NCI-H1930 (cell line): ENCODE measurements at places on chromosomes 5 and 9.

DNA sequence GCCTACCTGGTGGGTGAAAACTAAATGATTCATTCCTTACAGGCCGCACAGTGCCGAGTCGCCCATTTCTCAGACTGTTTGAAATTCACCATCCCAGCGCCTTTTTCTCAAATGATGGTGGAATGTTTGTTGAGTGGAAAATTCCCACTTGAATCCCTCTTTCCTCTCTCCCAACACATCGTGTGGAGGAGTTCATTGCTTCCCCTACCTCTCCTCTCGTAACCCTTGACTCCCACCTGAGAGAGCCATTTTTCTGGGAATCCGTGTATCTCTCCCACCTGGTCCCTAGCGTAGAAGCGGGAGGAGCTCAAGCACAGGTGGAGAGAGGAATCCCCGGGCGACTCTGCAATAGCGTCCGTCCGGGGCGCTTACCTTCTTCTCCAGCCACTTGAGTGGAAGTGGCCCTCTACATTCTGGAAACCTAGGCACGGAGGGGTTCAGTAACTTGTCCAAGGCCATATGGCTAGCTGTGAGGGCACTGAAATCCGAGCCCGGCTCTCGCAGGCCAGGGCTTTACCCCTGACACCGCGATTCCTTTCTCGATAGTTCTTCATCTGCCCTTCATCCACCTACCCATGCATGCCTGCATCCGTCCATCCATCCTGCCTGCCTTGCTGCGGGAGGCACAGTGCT, 683 bp downstream of the OSMR start:
- no peak for DNase-seq

- no peak for DNase-seq
These were observed 128.2 kb upstream of the NFIB start for GRCh38 chr9:14441976-14442651.

DNA sequence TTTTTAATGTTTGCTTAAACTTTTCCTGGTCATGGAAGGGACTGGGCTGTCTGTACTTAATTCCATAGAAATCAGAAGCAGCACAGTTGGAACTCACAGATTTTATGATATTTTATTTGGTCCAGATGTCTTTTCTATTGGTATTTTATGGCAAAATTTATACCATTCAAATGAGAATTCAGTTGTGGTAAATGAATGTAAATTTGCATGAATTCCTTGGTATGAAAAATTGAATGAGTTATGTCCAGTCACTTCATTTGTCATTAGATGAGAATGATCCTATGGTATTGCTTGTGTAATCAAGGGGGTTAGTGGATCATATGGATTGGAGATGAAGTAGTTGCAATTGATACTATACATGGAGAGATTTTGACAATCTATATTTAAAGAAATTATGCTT, 188.0 kb downstream of the KDM4C start:
- no peak for DNase-seq

GRCh38 chr5:132370181-132370970, 866 bp downstream of the SLC22A5 start:
- no peak for DNase-seq

- DNase-seq, result no peak
These were observed 14.0 kb downstream of the UBAP2 start for GRCh38 chr9:34034698-34035065.

GRCh38 chr5:95644351-95645042, 2.1 kb upstream of the RFESD start:
- no peak for DNase-seq

- no peak for DNase-seq
These were observed 12.5 kb upstream of the MAMDC2 start for GRCh38 chr9:70031141-70031545.

- no peak for DNase-seq
These were observed 468.5 kb downstream of the CDH9 start for GRCh38 chr5:26569929-26570258.

- DNase-seq, result no peak
These were observed 393.8 kb upstream of the SLC30A5 start for GRCh38 chr5:68699966-68700365.

DNA sequence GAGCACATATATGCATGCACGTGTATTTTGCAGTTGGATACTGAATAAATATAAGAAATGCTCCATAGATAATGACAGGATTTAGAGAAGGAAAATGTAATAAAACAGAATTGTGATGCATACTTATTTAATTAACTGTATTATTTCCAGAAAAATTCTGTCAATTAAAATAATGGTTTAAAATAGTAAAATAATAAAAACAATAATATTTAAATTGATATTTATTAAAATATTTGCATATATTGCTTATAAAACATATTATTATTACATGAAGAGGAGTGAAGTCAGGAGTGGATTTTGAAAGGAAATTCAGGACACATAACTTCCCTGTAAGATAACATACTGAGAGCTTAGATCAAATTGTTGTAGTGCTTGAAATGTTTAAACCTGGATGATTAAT, 21.4 kb upstream of the EDIL3 start:
- no peak for DNase-seq

DNA sequence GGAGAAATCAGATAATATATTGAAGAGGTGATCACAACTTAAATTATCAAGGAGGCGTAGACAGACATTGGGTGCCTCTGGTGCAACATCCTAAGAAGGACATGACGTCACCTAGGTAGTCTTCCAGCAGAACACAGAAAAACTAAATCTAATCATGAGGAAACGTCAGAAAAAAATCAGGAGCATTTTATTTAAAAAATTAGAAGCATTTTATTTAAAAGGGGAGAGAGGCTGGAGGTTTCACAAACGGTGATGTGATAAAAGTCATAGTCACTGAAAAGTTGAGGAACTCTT, 254.6 kb downstream of the TMEM167A start:
- no peak for DNase-seq

DNA sequence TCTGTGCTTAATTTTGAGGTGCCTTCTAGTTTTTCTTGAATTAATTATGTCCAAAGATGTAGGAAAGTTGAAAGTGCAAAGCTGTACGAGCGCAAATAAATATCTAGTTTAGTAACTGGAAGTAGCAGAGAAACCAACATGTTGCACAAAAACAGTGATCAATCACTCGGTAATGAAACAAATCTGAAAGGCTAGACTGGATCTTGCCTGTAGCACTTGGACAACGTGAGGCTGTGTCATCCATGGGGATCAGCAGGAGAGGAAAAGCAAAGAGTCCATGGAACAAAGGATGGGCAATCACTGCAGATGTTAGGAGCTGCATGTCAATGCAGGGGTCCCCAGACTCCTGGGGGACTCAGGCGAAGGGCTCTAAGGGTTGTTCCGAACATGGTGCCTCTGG, 424.2 kb downstream of the IRX1 start:
- no peak for DNase-seq

- no peak for DNase-seq
These were observed 166.8 kb downstream of the MUSK start for GRCh38 chr9:110835404-110835803.

- DNase-seq, result no peak
These were observed 3.3 kb upstream of the MAN1B1 start for GRCh38 chr9:137083394-137084004.

- no peak for DNase-seq
These were observed 13.2 kb downstream of the DNAJC25 start for GRCh38 chr9:111644195-111644772.

- DNase-seq, result no peak
These were observed 497.1 kb downstream of the NFIB start for GRCh38 chr9:13816837-13817236.

GRCh38 chr5:958701-959571, 49.7 kb upstream of the NKD2 start:
- no peak for DNase-seq

DNA sequence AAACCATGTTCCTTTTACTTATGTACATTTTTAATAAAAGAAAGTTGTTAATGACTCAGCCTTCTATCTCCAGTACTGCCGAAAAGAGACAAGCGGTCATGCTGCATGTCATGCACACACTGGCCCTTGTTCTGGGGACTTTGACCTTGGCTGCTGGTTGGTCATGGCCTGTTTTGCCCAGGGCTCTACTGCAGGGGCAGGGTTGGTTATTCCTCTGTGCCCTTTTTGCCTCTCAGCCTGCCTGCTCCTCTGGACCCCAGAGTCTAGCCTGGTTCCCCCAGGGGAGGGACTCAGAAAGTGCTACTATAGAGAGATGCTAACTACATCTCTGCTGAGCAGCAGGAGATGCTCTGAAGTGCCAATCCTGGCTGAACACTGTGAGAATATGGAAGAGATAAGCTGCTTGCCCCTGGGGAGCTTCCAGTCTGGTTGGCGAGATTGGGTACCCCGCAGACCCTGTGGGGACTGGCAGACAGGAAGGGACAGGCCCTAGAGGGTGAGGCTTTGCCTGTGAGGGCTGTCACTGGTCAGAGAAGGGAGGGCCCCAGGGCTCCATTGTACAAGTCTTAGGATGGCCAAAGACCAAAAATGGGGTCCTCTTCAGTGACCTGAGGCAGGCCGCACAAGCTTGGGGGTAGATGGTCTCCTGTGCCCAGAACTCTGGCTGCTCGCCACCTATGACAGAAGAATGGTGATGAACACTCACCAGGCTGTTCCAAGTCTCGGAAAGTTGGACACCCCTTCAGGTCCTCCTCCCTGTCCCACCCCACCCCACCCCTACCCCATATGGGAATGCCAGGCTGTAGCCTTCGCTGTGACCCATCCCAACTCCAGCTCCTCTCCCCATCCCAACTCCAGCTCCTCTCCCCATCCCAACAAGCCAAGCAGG, 14.3 kb downstream of the IRF1 start:
- DNase-seq, result no peak

DNA sequence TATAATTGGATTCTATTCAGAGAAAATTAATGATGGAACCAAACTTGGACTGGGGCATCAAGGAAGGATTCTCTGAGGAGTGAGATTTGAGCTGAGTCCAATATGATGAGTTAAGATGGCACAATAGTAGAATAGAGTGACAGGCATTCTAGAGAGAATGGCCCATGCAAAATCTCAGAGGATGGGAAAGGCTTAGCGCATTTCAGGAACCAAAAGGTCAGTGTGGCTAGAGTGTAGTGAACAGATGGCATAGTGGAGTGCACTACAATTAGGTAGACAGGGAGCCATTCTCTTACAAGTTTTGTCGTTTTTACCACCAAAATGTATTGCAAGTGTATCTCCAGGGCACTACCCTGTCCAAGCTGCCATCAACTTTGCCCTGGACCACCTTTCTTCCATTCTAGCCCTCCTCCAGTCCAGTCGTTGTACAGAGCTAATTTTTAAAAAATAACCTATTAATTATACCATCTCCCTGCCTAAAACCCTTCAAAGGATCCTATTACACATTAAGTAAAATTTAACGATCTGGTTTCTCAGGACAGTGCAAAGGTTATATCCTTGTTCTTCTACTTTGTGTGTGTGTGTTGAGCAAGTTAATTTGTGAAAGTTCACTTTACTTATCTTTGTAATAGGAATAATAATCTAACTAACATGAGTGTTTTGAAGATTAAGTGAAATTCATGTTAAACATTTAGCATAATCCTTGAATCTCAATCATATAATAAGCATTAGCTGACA, 211.7 kb downstream of the COMMD10 start:
- DNase-seq, result no peak

- no peak for DNase-seq
These were observed 193.5 kb downstream of the RGS3 start for GRCh38 chr9:113656771-113657670.

GRCh38 chr5:54932789-54933188, 52.6 kb downstream of the ESM1 start:
- DNase-seq, result no peak
